ENCODE measurements at places on chromosomes 1 and 21.

DNA sequence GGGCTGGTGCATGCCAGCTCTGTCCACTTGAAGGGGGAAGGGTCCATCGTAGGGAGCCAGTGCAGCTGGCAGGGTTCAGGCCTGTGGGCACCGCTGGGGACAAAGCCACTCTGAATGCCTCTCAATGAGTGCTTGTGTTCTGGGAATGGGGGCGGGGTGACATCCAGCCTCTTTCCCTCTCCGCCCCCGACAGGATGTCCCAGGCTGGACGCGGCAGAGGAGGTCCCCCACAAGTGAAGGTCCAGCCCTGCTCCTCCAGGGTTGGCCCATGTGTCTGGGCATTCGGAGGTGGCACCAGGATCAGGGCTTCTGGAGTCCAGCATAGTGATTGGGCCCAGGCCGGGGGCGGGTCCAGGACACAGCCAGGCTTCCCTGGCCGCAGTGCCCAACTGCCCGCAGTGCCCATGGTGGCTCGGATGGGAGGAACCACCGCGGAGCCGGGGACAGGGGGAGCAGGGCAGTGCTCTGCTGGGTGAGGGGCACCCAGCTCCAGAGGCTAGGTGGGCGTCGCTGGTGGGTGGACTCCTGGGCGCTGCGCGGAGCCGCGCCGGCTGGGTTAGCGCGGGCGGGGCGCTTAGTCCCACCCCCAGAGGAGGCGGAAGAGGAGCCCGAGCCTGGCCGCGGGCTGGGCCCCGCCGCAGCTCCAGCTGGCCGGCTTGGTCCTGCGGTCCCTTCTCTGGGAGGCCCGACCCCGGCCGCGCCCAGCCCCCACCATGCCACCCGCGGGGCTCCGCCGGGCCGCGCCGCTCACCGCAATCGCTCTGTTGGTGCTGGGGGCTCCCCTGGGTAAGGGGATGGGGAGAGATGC, at the start of gene SHISA4:
Gene SHISA4, plus strand, starts transcription at position 617 of the 808 bp plus-strand sequence. Its CDS starts 97 bp downstream, at position 714.
- DNase-seq, result peak; percentile 60

DNA sequence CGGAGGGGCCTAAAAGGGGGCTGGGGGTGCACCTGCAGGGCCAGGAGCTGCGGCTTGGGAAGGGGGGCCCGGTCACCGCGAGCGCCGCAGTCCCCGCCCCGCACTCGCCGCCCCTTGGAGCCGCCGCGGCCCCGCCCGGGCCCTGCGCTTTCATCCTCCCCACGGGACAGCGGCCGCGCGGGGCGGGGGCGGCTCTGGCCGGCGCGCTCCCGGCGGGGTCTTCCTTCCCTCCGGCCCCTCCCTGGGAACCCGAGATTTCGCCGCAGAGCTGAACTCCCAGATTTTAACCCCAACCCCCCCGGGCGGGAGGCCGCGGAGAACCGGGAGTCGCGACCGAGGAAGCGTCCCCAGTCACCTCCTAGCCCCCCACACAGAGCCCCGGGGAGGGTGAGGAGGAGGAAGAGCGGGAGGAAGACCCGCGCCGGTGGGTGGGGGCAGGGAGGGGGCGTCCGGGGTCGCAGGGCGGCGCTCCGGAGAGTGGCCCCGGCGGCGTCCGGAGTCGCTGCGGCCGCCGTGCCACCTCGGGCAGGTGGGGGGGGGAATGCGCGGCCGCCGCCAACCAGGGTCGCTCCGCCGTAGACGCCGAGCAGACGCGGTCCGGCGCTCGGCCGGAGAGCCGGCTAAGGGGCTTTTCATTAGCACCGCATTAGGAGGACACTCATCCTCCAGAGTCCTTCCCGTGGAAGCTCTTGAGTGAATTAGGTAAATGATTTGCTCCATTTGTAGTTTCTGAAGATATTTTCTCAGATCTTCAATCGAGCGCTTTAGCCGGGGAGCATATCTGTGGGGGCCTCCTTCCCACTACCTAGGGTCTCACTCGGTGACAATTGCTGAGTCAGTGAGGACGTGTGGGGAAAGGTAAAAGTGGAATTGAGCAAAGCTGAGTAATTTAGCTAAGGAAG, 31.6 kb upstream of the NFIA start:
- DNase-seq, result peak; percentile 48

GRCh38 chr1:160416369-160416768, 16.0 kb downstream of the VANGL2 start:
- peak; percentile 50 for DNase-seq

DNA sequence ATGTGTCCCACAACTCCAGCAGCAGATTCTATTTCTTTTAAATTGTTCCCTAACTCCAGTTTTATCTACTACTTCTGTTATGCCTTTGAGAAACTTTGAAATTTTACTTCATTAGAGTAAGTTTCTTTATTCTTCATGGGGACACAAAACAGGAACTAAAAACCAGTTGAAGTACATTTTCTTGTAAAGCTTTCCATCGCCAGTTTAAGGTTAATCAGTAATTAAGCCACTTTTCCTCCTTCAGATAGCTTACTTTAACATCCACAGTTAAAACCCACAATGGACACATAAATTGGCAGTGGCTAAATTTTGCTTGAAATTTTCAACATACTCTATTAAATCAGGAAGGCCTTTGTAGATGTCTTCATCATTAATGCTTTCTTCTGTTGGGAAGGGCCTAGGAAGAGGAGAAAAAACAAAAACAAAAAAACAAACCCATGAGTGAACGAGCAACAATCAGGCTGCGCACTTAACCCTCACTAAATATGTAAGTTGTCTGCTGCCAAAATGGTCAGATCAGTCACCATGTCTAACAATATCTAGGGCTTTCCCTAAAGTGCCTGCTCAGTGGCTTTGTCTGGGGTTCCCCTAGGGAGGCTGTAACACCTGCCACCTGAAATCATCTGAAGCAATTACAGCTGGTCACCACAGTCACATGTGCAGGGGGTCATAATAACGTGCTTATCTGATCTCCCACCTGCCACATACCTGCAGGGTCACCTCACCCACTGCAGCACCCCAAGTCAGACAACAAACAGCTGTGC, 187.9 kb downstream of the VAV3 start:
- no peak for DNase-seq

GRCh38 chr1:214552174-214552608, 789 bp upstream of the PTPN14 start:
- peak; percentile 80 for DNase-seq

GRCh38 chr1:15992187-15992553, 11.9 kb upstream of the SRARP start:
- DNase-seq, result no peak

DNA sequence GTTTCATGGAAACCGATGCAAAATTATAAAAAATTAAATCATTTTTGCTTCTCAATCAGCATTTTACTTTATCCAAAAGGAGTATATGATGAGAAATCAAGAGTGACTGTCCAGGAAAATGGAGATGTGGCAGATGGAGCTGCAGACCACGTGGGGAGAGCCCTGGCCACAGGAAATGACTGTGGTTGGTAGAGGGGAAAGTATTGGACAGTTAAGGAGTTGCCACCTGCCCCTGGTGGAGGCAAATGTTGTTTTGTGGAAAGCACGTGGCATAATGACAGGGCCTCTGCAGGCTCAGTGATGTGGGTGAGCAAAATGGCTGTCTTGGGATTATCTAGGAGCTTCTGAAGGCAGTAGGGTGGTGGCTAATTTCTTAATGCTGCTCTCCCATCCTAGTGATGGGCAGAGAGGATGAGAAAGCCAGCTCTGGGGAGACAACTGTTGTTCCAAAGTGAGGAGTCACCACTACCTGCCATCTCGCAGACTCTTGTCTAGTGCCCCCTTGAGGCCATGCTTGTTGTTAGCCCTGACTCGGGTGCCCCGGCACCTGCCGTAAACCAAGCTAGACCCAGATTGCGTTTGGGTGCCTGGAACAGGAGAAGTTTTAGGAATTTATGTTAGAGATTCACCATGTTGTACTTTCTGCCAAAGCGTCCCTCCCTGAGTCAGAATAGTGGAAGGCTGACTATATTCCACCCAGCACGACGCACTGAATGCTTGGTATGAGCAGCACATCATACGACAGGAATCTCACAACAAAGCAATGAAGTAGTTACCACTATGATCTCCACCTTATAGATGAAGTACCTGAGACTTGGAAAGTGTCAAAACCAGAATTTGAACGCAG, 144.0 kb downstream of the ROR1 start:
- DNase-seq, result no peak

- DNase-seq, result no peak
These were observed 597.1 kb upstream of the USP24 start for GRCh38 chr1:55812281-55812680.

DNA sequence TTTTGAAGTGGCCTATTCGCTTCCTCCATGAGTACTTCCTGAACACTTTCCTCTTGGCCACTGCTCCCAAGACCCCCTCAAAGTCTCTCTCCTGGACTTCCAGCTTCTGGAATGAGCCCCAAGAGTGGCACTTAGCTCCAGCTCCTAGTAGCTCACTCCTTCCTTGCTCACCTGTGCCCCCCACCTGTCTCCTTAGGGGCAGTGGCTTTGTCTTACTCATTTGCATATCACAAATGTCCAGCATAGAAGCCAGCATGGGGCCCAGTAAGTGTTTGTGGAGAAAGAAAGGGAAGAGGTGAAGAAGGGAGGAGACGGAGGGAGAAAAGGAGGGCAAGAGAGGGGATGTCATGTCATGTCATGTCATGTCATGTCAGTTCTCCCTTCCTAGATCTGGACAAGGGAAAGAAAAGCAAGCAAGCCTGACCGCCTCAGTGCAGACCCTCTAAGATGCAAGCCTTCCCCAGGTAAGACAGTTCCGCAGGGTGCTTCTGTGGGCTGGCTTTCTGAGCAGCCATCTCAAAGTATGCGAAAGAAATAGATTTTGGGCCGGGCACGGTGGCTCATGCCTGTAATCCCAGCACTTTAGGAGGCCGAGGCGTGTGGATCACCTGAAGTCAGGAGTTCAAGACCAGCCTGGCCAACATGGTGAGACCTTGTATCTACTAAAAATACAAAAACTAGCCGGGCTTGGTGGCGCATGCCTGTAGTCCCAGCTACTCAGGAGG, 6.9 kb upstream of the MX1 start:
- DNase-seq, result no peak

DNA sequence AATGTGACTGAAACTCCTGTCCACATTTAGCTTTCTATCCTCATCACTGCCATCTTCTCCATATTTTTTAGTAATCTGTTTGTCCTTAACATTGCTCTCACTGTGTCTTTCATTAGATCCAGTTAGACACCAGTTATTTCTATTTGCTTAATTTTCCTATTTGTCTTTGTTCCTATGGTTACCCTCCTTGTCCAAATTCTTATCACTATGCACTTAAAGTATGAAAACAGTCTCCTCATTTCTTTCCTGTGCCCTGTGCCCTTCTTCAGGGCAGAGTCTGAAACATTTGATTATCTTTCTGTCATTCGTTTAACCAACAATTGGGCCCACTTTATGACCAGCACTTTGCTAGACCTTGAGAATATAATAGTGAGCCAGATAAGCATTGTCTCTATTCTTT, 64.2 kb downstream of the SLC30A7 start:
- DNase-seq, result no peak

GRCh38 chr1:16111771-16112595, 38.5 kb upstream of the FAM131C start:
- peak; percentile 36 for DNase-seq
